Upper lobe of right lung (tissue), 1 donor: ENCODE measurements at places on chromosomes 1 and 21. TPM values are rescaled to one million over a fixed set of nuclear protein-coding genes. Genes with fewer than 3 reads are reported as not detected.

DNA sequence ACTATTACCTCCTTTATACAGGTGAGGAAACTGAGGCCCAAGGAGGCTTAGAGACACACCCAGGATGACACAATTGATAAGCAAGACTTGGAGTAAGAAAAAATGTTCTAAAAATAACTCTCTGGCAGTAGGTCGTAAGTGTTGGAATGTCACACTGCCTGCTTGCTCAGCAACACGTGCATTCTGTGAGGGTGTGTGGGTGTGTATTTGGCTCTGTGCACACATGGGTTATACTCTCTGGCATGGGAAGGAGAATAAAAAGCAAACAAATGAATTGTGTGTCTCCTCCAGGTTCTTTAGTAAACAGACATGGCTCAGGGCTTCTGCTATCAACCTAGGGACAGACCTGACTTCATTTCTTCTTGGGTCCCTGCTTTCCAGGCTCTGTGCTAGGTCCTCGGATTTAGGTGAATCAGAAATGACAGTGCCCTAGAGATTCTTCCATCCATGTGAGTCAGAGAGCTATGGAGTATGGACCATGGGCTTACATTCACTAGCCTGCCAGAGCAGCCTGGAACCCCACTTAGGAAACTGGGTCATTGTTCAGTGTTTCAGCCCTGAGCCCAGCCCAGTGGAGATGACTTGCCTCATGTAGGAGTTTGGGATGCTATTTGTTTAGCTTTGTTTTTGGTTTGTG is 72.4 kb downstream of the ELAVL4 start:
- no peaks in the 10 kb centered on the region for H3K36me3 ChIP-seq
- no peak overlapping the region for H3K4me3 ChIP-seq
- H3K4me1 ChIP-seq: no peaks in the 10 kb centered on the region
- no peak overlapping the region for H3K27ac ChIP-seq
- no peak for DNase-seq
- no peaks in the 10 kb centered on the region for H3K27me3 ChIP-seq

S100A14 gene
- 112 TPM for total RNA-seq

DNA sequence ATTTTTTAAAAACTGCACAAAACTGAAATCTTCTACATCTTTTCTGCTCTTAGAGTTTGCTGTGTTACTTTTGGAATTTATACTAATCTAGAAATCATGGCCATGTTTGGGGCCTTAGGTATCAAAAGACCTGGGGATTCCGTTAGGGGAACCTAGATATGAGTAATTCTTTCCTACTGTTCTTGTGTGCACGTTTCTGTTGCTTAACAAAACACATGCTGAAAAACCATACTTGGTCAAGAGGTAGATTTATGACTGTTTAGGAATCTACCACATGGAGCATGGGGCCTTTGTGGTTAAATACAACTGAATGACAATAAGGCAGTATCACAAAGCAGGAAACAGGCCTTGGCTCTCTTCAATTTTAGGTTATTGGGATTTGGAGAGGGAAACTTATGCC is 291.9 kb upstream of the USP25 start:
- H3K27ac ChIP-seq: no peak overlapping the region
- H3K4me3 ChIP-seq: no peak overlapping the region
- no peaks in the 10 kb centered on the region for H3K27me3 ChIP-seq
- no peak for DNase-seq

GRCh38 chr1:114902343-114902742 is 47.7 kb downstream of the SYCP1 start:
- no peak for DNase-seq
- H3K4me1 ChIP-seq: no peaks in the 10 kb centered on the region
- H3K27ac ChIP-seq: no peak overlapping the region
- H3K27me3 ChIP-seq: peaks cover 5% of the 10 kb centered on the region
- H3K36me3 ChIP-seq: no peaks in the 10 kb centered on the region

TSPEAR gene
- 0.23 TPM for total RNA-seq

DNA sequence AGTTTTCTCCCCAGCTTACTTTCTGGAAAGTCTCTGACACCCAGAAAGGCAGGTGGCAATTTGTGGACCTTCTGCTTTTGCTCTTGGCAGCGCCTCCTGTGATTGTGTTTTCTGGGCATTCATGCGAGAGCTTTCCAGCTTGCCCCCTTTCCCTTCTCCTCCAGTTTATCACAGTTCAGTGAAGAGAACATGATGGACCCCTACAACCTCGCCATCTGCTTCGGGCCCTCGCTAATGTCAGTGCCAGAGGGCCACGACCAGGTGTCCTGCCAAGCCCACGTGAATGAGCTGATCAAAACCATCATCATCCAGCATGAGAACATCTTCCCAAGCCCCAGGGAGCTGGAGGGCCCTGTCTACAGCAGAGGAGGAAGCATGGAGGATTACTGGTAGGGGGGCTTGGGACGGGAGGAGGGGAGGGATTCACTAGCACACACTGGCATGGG is 24.3 kb upstream of the IKBKE start:
- no peaks in the 10 kb centered on the region for H3K27me3 ChIP-seq
- peaks cover 68% of the 10 kb centered on the region for H3K36me3 ChIP-seq
- H3K4me1 ChIP-seq: no peaks in the 10 kb centered on the region

DNA sequence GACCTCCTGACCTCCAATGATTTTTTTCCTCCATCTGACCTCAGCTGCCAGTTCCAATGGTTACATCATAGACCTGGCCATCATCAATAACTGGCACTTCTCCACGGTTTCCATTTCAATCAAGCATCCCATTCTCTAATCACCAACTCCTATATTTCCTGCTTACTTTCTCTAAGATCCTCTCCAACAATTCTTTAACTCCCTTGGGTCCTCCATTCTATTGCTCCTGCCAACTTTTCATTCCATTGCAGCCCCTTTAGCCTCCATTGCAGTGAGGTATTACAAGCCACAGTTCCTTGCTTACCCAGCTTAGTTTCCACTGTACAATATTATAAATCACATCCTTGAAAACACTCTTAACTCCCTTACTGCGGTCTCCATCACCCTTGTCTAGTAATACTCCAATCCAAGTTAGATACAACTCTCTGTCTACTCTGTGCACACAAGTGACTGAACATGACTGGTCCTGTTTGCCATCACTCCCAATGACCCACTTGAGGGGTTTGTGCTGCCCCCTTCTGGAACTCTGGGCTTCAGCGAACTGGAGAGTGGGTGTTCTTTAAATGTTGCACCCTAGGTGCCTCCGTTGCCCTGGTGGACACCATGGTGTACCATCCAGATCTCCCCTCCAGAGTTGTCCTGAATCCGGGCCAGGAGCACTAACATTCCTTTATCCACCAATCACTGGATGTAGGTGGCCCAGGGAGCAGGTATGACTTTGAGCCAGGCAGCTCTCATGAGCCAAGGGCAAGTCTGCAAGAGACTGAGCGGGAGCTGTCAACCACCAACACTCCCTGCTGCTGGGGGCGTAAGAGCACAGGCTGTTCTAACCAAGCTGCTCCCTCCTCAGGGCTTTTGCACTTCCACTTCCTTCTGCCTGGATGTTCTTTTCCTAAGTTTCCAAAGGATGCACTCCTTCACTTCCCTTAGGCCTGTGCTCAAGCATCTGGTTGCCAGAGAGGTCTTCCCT is 3.7 kb upstream of the FNDC7 start:
- H3K36me3 ChIP-seq: no peaks in the 10 kb centered on the region
- peaks cover 8% of the 10 kb centered on the region for H3K4me1 ChIP-seq
- no peak for DNase-seq
- H3K4me3 ChIP-seq: no peak overlapping the region

PPP2R5A gene
- total RNA-seq: 88.4 TPM

DNA sequence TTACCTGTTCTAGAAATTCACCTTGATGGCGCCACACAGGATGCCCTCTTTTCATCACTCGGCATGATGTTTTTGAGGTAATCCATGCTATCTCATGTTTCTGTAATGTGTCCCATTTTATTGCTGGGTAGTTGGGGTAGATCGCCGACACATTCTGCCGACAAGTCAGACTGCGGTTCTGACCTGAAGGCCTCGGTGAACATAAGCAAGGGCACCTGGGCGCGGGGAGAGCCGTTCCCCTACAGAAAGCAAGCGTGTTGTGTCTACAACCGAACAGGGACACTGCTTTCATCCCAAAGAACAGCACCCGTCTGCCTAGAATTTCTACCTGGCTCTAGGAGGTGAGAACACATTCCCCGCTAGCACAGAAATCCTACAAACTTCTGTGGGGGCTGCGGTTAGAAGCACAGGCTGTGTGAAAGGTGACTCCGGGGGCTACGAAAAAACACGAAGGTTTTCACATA is 149.2 kb downstream of the PPIAL4G start:
- peaks cover 17% of the 10 kb centered on the region for H3K4me1 ChIP-seq
- no peak for DNase-seq
- peak overlapping the region; percentile 93 for H3K27ac ChIP-seq
- H3K27me3 ChIP-seq: peaks cover 17% of the 10 kb centered on the region

ETV3L gene
- total RNA-seq: not detected

SLC44A5 gene
- total RNA-seq: 0.55 TPM

DNA sequence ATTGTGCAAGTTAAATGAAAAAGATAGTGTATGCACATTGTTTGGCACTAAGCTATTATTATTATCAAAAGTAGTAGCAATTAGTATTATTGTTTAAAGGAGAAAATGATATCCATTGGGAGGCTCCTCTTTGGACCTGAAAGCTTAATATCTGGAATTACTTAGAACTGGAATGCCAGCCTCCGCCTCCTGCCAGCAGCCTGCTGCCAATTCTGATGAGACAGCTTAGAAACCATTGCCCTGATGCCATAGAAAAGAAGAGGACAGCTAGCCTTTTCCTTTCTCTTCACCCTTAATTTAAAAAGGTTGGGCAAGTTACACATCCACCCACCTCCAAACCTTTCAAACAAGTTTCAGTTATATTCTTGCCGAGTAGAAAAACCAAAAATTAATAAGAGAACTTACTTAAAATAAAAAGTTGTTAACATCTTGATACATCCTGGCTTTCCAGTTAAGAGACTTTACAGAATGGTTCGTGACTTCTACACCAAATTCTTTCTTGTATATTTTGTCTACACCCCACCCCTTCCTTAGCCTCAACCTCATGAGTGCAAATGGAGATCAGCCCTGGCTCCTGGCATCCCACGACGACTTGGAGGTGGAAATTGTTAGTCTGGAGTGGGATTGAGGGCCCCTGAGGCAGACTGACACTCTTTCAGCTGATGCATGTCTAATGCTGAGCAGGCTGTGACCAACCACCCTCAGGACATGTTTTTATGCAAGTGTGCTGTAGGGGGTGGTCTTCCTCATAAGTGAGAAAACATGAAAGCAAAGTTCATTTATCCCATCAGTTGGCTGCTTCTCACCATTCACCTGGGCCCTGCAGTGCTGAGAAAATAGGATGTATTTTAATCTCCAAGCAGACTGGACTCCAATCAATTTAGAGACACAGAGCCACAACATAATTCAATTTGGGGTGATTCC is 120.6 kb downstream of the KCNJ15 start:
- H3K4me3 ChIP-seq: no peak overlapping the region
- no peak for DNase-seq
- H3K27me3 ChIP-seq: no peaks in the 10 kb centered on the region
- no peak overlapping the region for H3K27ac ChIP-seq
- no peaks in the 10 kb centered on the region for H3K36me3 ChIP-seq

DNA sequence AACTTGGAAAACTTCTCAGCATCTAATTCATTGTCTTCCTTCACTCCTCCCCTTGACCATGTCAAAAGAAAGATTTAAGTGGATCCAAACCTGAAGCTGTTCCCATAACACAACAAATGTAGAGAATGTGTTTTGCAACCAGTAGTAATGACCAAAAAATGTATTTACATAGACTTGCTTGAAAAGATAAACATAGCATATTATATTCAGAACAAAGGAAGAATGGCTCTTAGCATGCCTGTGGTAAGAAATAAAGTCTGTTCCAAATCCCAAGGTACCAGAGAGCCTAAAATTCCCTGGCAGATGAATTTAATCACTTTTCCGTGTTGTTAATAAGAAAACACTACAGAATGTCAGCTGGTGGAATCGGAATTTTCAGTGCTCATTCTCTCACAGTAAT is 36.8 kb downstream of the FMO3 start:
- no peak for DNase-seq
- no peak overlapping the region for H3K27ac ChIP-seq
- H3K4me1 ChIP-seq: peaks cover 5% of the 10 kb centered on the region
- H3K36me3 ChIP-seq: no peaks in the 10 kb centered on the region

GRCh38 chr1:163055005-163055404 is 14.2 kb upstream of the RGS4 start:
- no peaks in the 10 kb centered on the region for H3K27me3 ChIP-seq
- H3K36me3 ChIP-seq: no peaks in the 10 kb centered on the region
- no peak for DNase-seq
- H3K27ac ChIP-seq: no peak overlapping the region
- H3K4me1 ChIP-seq: no peaks in the 10 kb centered on the region
- H3K4me3 ChIP-seq: no peak overlapping the region
